Left cardiac atrium (tissue), 4 donors: ENCODE measurements at places on chromosomes 1 and 21. TPM values are rescaled to one million over a fixed set of nuclear protein-coding genes. Genes with fewer than 3 reads are reported as not detected.

DNA sequence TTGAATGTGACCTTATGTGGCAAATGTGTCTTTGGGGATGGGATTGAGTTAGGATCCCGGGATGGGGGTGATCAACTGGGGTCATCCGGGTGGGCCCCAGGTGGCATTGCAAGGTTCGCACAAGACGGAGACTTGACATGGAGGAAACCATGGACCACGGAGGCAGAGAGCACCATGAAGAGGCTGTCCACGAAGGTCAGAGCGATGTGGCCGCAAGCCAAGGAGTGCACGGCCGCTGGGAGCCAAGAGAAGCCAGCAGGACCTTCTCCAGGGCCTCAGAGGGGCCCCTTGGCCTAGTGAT, 22.3 kb upstream of the COL18A1 start:
- peak; percentile 15 for DNase-seq

DNA sequence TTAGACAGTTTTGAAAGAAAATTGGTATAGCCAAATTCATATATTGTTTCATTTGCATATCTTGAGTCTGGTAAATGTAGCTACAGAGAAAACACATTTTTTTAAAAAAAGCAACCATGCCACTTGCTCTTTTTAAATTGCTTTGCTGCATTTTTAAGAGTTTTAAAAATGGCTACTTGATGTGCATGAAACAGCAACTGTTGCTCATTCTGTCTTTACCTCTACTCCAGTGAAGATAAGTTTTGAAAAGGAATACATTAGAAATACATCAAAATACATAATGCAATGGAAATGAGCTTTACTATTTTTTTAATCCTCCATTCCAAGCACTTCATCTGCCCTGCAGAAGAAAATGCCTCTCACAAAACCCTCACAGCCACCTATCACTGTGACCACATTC, 95.5 kb downstream of the IFI44 start:
- DNase-seq, result no peak

DNA sequence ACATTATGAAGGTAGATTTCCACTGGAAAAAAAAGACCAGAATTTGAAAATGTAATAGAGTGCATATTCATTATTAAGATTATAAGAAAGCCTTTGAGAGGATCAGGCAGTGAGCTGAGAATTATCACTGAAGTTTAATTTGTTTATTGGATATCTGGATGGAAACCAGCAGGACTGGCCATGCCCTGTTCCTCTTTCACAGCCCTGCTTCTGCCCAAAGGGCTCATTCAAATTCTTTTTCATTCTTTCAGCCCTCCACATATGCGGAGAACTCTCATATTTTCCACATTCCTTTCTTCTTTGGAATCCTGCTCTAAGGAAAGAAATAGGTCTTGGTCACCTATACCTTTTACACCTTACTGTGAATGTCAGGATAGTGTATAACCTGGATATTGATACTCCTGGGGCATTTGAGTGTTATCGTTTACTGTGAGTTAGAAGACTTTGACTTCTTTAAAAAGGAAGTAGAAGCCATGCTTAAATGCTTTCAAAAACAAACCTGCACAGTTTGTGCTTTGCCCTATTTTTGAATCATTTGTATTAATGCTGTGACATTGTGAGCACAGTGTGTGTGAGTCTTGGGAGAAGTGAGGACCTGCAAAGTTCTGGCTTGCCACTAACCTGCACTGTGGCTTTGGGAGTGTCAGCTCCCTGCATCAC, 35.5 kb downstream of the ST6GALNAC3 start:
- no peak for DNase-seq

The DMRTA2 gene
- total RNA-seq, result not detected

- DNase-seq, result no peak
Observed at GRCh38 chr1:110118636-110119396, 6.6 kb downstream of the UBL4B start.

DNA sequence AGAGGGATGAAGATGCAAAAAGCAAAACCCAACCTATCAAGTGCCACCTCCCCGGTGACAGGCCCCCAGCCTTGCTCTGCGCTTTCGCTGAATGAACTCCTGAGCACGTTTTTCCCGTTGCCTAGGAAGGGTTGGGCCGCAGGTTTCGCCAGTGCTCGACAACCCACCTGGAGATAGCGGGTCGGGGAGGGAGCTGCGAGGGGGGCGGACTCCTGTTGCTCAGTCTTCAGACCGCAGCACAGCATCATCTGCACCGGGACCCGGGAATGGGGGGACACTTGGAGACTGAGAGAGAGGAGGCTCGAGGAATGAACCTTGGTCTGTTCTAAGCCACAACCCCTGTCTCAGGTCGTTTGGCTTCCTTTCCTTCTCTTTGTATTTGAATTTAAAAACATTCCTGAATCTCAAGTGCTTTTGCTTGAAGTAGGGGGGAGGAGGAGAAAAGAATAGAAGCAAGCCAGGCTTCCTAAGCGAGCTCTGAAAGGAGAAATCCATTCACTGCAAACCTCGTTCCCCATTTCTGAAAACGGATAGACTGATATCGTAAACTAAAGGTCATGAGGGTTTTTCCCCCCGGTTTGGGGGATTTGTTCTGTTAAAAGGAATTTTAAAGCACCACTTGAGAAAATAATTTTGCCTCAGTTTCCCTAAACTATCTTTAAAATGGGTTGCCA, 1.2 kb downstream of the AK5 start:
- peak; percentile 18 for DNase-seq

DNA sequence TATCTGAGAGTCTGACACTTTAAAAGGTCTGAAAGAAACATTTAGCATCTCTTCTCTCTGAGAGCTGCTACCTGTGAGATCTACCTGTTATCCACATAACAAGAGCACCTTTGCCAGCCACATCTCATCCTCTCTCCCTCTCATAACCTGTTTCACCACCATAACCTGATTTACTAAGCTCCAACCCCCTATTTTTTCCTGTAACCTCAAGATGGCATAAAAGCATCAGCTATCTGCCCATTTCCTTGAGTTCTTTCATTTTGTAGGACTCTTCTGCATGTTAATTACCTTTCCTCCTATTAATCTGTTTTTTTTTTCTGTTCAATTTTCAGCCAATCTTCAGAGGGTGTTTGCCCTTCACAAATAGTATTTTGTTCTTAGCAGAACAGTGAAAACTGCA, 136.5 kb upstream of the KCNK1 start:
- DNase-seq, result no peak

DNA sequence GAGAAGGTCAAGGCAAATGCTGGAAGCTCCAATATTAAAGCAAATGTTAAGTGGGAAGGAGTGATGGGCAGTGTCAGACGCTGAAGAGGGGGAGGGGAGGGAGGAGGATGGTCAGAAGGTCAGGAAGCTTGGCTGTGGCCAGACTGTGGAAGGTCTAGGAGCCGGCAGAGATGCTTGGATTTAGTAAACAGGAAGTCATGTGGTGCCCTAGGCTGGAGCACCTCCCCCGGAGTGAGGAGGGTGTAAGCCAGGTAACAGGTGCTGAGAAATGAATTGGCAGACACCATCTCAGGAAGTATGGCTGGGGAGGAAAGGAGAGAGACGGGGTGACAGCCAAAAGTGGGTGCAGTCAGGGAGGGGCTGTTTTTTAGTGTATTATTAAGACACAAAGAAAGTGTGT, 17.7 kb downstream of the CSMD2 start:
- no peak for DNase-seq

The EPHX1 gene
- total RNA-seq, result 126 TPM

- no peak for DNase-seq
Observed at GRCh38 chr1:167263819-167264464, 43.3 kb downstream of the POU2F1 start.

The TMCO4 gene
- 10.1 TPM for total RNA-seq

- DNase-seq, result no peak
Observed at GRCh38 chr1:228226141-228226874, 18.5 kb downstream of the OBSCN start.

GRCh38 chr1:233005703-233006102, 55.3 kb downstream of the NTPCR start:
- no peak for DNase-seq

The GPR161 gene
- total RNA-seq, result 6.0 TPM

DNA sequence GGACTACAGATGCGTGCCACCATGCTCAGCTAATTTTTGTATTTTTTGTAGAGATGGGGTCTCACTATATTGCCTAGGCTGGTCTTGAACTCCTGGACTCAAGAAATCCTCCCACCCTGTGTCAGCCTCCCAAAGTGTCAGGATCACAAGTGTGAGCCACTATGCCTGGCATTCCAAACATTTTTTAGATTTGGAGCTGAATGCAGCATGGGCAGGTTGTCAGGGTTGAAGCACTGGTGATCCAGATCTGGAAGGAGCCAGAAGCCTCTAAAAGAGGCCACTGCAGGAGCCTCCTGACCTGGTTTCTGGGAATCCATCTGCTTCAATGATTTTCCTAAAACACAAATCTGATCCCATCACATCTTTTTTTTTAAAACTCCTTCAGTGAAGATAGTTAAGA, 1.8 kb upstream of the CTPS1 start:
- no peak for DNase-seq

DNA sequence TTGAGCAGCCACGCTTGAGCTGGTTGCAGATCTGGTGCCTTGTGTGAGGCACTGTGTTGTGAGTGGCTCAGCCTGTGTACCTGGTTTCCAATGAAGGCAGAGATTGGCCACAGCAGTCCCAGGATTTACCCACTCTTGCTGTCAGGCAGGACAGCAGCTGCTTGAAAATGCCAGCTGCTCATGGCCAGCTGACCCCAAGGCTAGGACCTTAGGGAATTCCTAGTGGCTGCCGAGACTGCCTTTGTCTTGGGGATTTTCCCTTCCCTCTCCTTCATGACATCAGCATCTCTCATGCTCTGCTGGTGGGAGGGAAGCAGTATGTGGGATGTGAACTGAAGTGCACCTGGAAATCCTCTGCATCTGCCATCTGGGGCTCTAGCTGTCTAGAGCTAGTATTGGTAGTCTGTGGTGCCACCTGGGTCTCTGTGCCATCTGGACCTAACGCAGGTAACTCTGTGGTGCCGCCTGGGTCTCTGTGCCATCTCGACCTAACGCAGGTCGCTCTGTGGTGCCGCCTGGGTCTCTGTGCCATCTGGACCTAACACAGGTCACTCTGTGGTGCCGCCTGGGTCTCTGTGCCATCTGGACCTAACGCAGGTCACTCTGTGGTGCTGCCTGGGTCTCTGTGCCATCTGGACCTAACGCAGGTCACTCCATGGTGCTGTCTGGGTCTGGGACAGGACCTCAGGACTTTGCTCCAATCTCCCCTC, 3.8 kb upstream of the LRRC47 start:
- no peak for DNase-seq

DNA sequence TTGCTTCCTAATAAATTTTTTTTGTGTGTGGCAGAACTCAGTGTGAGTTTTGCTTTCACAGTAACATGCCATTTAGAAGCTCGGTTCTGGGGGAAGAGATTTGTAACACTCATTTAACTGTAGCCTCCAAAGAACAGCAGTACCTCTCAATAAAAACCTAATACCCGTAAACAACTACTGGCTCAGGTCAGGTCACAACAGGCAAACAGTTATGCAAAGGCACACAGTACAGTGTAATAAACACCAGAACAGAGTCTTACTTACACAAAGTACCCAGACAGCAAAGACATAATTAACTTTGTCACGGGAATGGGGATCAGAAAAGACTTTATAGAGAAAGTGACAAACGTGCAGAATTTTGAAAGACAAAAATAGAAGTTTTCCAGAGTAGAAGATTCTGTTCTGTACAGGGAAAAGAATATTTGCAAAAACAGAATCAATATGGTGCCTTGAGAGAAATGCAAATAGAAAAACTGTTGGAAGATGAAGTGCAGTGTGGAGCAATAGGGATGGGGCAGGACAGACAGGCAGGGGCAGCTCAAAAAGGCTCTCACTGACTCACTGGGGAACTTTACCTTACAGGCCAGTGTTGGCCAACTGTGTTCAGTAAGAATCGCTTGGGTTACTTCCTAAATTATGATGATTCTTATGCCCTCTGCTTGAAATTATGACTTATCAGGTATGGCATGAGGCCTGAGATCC, 38.8 kb downstream of the EGLN1 start:
- no peak for DNase-seq

The TNFRSF25 gene
- total RNA-seq, result 5.9 TPM

DNA sequence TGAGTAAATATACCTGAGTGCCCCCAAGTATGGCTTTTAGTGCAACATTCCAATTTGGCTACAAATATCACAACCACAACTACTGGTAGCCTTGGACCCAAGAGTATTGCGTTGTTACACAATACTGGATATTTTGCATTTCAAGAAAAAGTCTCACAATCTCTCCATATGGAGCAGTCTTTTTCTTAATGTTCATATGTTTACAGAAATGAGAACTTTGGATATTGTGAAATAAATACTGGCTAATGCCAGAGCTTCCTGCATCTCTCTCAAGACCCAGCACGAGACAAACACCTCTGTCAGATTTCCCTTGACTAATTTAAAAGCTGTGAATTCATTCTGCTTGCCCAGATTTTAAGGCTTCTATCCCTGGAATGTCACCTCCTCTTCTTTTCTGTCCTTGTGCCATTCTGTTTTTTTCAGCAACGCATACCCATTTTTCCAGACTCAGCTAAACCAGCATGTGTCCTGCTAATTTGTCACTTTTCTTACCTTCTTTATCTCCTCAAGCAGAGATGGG, 136.2 kb upstream of the BACE2 start:
- no peak for DNase-seq

- DNase-seq, result no peak
Observed at GRCh38 chr1:19076841-19077616, 120.6 kb upstream of the IFFO2 start.

- no peak for DNase-seq
Observed at GRCh38 chr1:109864930-109865612, 45.6 kb upstream of the CSF1 start.

- DNase-seq, result no peak
Observed at GRCh38 chr21:26708223-26708800, 135.2 kb upstream of the CYYR1 start.

- DNase-seq, result no peak
Observed at GRCh38 chr21:27315373-27315772, 348.5 kb upstream of the ADAMTS5 start.

DNA sequence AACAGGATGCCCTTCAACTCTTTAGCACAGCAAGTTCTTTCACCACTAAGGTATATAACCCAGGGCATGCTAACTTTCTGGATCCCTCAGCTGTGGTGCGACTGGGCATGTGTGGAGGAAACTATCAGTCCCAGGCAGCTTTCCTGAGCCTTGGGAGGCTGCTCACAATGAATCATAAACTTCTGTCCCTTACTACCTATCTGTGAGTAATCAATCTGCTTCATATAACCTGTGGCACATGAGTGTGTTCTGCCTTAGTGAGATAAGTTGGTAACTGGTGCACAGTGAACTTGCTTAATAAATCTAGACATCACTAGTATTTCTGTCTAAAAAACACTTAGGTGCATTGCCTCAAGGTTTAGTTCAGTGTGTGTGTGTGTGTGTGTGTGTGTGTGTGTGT, 158.0 kb downstream of the GPATCH2 start:
- no peak for DNase-seq

The BRDT gene
- not detected for total RNA-seq

GRCh38 chr1:232764458-232765251, 40.6 kb upstream of the MAP10 start:
- DNase-seq, result no peak

GRCh38 chr1:216904471-216904870, 181.2 kb upstream of the ESRRG start:
- DNase-seq, result no peak
